Caco-2 (cell line): ENCODE measurements at places on chromosomes 16 and 17. TPM values are rescaled to one million over a fixed set of nuclear protein-coding genes. Genes with fewer than 3 reads are reported as not detected.

GRCh38 chr16:62620275-62620674 is 584.0 kb upstream of the CDH8 start:
- H3K27ac ChIP-seq = no peak overlapping the region
- H3K36me3 ChIP-seq = no peaks in the 10 kb centered on the region
- no peak for DNase-seq
- no peaks in the 10 kb centered on the region for H3K27me3 ChIP-seq
- no peak overlapping the region for H3K4me3 ChIP-seq

DNA sequence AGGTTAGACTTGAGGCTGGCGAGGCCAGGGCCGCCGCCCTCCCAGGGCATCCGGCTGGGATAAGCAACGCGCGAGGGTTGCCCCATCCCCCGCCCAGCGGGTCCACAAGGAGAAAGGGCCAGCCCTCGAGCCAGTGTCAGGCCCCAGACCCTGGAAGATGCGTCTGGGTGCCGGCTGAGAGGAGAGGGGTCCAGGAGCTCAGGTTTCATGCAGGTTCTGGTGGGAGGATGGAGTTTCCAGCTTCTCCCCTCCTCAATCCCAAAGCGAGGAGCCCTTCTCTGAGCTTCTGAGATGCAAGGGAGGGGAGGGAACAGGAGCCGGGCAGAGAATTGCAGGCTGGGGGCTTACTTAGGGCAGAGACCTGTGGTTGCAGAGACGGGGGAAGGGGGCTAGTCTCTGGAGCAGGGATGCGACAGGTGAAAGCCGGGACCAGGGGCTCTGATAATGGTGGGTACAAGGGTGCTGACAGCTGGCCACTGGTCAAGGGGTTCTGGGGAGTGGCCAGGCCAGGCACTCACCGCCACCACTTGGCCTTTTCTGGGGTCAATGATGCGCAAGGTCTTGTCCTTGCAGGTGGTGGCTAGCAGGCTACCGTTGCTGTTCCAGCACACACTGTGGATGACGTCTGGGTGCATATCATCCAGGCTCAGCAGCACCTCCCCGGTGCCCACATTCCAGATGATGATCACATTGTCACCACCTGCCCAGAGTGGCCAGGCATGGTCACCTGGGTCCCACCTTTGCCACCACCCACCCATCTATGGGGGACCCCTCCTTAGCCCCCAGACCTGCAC is 4.2 kb downstream of the CORO6 start:
- no peak for DNase-seq
- H3K4me1 ChIP-seq = peaks cover 25% of the 10 kb centered on the region
- no peaks in the 10 kb centered on the region for H3K36me3 ChIP-seq
- H3K27me3 ChIP-seq = peaks cover 8% of the 10 kb centered on the region
- no peak overlapping the region for H3K27ac ChIP-seq

- peaks cover 12% of the 10 kb centered on the region for H3K4me1 ChIP-seq
- no peaks in the 10 kb centered on the region for H3K27me3 ChIP-seq
- DNase-seq = no peak
- no peak overlapping the region for H3K27ac ChIP-seq
- no peaks in the 10 kb centered on the region; the same call in none of the 2 replicates for H3K36me3 ChIP-seq
These were observed 21.9 kb downstream of the SRCIN1 start for GRCh38 chr17:38583828-38584349.

- no peaks in the 10 kb centered on the region for H3K4me1 ChIP-seq
- H3K27ac ChIP-seq = no peak overlapping the region
- H3K36me3 ChIP-seq = peaks cover 2% of the 10 kb centered on the region
- no peak for DNase-seq
- H3K4me3 ChIP-seq = no peak overlapping the region
These were observed 247.3 kb downstream of the ZFHX3 start for GRCh38 chr16:72800524-72801161.

GRCh38 chr17:42135664-42136653 is 13.4 kb downstream of the HSPB9 start:
- H3K27me3 ChIP-seq = no peaks in the 10 kb centered on the region
- peak overlapping the region; percentile 64 for H3K27ac ChIP-seq
- peak; percentile 80 for DNase-seq
- peaks cover 13% of the 10 kb centered on the region for H3K4me1 ChIP-seq
- no peaks in the 10 kb centered on the region for H3K36me3 ChIP-seq

- DNase-seq = no peak
- H3K4me1 ChIP-seq = peaks cover 5% of the 10 kb centered on the region; the same call in 1 of the 2 replicates
- no peaks in the 10 kb centered on the region for H3K36me3 ChIP-seq
- H3K4me3 ChIP-seq = no peak overlapping the region
These were observed 9.4 kb upstream of the MAP2K6 start for GRCh38 chr17:69405096-69405495.

GRCh38 chr17:59496178-59496577 is 69.2 kb upstream of the DHX40 start:
- H3K27ac ChIP-seq = no peak overlapping the region
- peaks cover 8% of the 10 kb centered on the region for H3K4me1 ChIP-seq
- H3K4me3 ChIP-seq = no peak overlapping the region
- no peaks in the 10 kb centered on the region for H3K36me3 ChIP-seq
- H3K27me3 ChIP-seq = no peaks in the 10 kb centered on the region
- DNase-seq = no peak

GRCh38 chr17:74280093-74280513 is 6.1 kb downstream of the DNAI2 start:
- no peak overlapping the region for H3K27ac ChIP-seq

Gene ST6GALNAC2
- 0.77 and 2.5 TPM in 2 replicates for total RNA-seq

- peak overlapping the region; percentile 80 for H3K4me3 ChIP-seq
- no peak for DNase-seq
- peaks cover 11% of the 10 kb centered on the region for H3K4me1 ChIP-seq
- no peaks in the 10 kb centered on the region; the same call in 1 of the 2 replicates for H3K36me3 ChIP-seq
These were observed 628 bp upstream of the BLMH start for GRCh38 chr17:30292286-30292858.

Gene TBC1D3I
- 0.50 and 1.00 TPM in 2 replicates for total RNA-seq

DNA sequence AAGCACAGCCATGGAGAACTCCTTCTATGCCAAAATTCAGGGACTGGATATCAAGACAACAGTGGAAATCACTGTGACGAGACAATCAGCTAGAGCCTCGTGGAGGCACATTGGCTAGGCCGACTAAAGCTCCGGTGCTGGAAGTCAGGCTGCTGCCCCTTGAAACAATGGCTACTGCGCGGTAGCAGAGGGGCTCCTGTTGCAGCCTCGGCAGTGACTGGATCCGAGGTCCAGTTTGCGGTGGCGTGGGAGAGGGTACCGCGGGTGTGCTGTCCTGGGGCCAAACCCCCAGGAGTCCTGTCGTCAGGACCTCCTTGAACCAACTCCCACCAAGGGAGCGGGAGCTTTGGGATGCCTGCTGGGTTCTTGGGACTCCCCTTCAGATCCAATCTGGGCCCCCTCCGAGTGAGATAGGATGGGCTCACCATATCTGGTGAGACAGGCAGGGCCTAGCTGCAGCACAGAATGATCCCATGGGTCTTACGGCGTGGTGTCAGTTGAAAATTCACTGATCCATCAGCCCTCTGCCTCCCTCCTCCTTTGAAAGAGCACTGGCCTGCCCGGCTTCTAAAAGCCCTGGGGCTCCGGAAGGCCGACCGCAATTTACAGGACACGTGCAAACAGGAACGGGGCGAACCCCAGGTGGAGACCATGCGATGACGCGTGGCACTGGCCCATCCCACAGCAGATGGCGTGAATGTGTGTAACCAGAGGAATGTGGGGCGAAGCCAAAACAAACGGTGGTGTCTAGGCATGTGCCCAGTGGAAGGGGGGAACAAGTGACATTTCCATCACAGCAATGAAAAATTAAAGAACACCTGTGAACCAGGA is 15.8 kb upstream of the KCNJ18 start:
- H3K36me3 ChIP-seq = no peaks in the 10 kb centered on the region
- DNase-seq = no peak
- H3K4me1 ChIP-seq = no peaks in the 10 kb centered on the region
- no peak overlapping the region for H3K4me3 ChIP-seq
- H3K27ac ChIP-seq = no peak overlapping the region
- no peaks in the 10 kb centered on the region for H3K27me3 ChIP-seq

DNA sequence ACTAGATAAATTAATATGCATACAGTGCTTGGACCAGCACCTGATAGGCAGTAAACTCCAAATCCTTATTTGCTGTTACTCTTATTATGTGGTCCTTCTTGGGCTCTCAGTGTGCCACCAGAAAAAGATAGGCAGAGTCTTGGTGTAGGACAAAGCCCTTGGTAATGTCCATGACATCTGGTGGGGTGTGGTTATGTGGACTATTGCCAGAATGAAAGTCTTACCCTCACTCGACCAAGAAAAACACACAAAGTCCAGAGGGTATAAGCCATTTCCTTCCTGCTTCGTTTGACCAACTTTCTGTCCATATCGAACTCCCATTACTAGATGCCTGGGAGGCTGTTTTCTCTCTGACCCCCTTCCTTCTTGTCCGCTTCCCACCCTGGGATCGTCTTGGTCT is 140.9 kb downstream of the UTP18 start:
- no peaks in the 10 kb centered on the region for H3K4me1 ChIP-seq
- no peaks in the 10 kb centered on the region for H3K36me3 ChIP-seq
- no peak for DNase-seq
- peaks cover 2% of the 10 kb centered on the region; the same call in 1 of the 2 replicates for H3K27me3 ChIP-seq
- H3K27ac ChIP-seq = no peak overlapping the region

GRCh38 chr17:16129441-16130205 is 85.7 kb downstream of the NCOR1 start:
- no peak overlapping the region for H3K4me3 ChIP-seq
- no peak for DNase-seq

DNA sequence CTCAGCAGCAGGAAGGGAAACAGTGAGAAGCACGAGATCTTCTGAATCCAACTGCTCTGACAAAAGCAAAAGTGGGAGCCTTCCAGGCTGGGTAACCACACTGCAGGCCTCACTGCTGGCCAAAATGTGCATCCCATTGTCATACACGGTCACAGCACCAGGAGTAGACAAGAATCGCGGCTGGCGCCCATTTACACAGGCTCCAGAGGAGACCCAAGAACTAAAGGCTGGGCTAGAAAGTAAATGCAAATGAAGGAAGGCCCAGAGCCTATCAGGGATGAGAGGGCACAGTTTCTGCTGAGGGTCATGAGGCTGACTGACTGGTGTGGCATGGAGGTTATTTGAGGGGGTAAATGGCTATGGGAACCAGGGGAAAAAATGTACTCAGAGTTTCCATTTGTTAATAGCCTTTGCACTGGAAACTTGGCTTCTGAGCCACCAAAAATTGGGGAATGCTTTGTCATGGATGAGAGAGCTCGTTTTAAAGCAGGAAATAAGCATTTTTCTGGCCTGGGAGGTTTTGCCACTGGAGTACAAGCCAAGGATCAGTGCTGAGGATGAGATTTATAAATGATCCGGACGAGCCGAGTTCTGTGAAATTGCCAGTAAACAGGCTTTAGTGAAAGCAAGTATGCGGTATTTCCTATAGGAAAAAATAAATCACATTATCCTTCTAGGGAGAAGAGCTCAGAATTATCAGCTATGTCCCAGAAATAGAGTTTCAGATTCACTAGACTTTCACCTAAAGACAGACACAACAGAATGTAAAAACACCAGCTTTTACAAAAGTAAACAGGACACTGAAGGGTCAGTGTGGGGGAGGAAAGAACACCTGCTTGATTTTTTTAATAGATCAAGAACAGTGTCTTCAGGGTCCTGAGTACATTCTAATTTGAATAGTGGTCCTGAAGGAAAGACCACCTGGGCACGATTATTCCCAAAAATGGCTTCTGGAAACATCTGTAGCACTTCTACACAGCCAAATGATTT is 66.9 kb upstream of the GSG1L start:
- no peaks in the 10 kb centered on the region for H3K4me1 ChIP-seq
- no peaks in the 10 kb centered on the region; the same call in none of the 2 replicates for H3K36me3 ChIP-seq
- peak overlapping the region; percentile 28 for H3K27ac ChIP-seq
- H3K4me3 ChIP-seq = no peak overlapping the region

DNA sequence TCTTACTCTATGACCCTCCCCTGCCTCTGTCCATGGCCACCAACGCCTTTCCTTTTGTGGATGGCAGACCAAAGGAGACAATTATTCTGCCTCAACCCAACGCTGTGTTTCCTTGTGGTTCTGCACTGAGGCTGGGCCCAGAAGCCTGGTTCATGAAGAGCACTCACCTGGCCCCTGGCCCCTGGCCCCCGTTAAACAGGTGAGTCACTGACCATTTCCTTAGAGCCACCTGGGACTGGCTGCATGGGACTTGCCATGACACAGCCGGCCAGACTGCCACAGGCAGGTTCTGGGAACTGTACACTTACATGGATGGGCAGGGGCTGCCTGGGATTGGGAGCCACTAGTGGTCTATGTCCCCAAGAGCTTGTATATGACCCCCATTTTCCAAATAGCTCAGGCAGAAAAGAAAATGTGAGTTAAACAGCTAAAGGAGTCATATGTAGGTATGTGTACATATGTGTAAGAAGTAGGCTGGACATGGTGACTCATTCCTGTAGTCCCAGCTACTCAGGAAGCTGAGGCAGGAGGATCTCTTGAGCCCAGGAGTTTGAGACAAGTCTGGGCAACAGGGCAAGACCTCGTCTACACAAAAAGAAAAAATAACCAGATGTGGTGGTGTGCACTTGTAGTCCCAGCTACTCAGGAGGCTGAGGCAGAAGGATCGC is 181.9 kb upstream of the CACNG5 start:
- DNase-seq = no peak
- H3K4me1 ChIP-seq = no peaks in the 10 kb centered on the region
- no peaks in the 10 kb centered on the region for H3K36me3 ChIP-seq

GRCh38 chr16:64307431-64307830 is 814.4 kb downstream of the CDH11 start:
- H3K27ac ChIP-seq = no peak overlapping the region
- no peak overlapping the region for H3K4me3 ChIP-seq
- no peaks in the 10 kb centered on the region for H3K4me1 ChIP-seq
- no peak for DNase-seq
- H3K36me3 ChIP-seq = no peaks in the 10 kb centered on the region
- H3K27me3 ChIP-seq = no peaks in the 10 kb centered on the region

DNA sequence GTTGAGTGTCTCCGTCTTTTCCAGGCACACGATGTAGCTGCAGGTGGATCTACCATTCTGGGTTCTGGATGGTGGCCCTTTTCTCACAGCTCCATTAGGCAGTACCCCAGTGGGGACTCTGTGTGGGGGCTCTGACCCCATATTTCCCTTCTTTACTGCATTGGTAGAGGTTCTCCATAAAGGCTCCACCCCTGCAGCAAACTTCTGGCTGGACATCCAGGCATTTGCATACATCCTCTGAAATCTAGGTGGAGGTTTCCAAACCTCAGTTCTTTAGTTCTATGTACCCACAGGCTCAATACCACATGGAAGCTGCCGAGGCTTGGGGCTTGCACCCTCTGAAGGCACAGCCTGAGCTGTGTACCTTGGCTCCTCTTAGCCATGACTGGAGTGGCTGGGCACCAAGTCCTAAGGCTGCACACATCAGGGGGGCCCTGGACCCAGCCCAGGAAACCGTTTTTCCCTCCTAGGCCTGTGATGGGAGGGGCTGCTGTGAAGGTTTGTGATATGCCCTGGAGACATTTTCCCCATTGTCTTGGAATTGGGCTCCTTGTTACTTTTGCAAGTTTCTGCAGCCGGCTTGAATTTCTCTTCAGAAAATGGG is 14.0 kb downstream of the ABCC1 start:
- no peak overlapping the region for H3K4me3 ChIP-seq
- no peaks in the 10 kb centered on the region for H3K27me3 ChIP-seq
- H3K27ac ChIP-seq = no peak overlapping the region
- no peak for DNase-seq
- H3K36me3 ChIP-seq = no peaks in the 10 kb centered on the region

GRCh38 chr17:81420769-81421462 is 25.7 kb downstream of the BAHCC1 start:
- H3K4me1 ChIP-seq = peaks cover 11% of the 10 kb centered on the region
- H3K36me3 ChIP-seq = no peaks in the 10 kb centered on the region
- no peak for DNase-seq
- H3K27ac ChIP-seq = no peak overlapping the region

GRCh38 chr17:60573236-60574051 is 26.5 kb upstream of the PPM1D start:
- H3K4me3 ChIP-seq = no peak overlapping the region
- DNase-seq = peak; percentile 62
- peak overlapping the region; percentile 47 for H3K27ac ChIP-seq
- H3K36me3 ChIP-seq = no peaks in the 10 kb centered on the region
- H3K27me3 ChIP-seq = no peaks in the 10 kb centered on the region
- peaks cover 37% of the 10 kb centered on the region for H3K4me1 ChIP-seq
